ENCODE measurements at places on chromosomes 13 and 19.
A peak's percentile ranks its signal among the peaks of the same experiment; 100 is the strongest.

GRCh38 chr13:110989331-110989730 is 74.5 kb upstream of the ANKRD10 start:
- DNase-seq: no peak

DNA sequence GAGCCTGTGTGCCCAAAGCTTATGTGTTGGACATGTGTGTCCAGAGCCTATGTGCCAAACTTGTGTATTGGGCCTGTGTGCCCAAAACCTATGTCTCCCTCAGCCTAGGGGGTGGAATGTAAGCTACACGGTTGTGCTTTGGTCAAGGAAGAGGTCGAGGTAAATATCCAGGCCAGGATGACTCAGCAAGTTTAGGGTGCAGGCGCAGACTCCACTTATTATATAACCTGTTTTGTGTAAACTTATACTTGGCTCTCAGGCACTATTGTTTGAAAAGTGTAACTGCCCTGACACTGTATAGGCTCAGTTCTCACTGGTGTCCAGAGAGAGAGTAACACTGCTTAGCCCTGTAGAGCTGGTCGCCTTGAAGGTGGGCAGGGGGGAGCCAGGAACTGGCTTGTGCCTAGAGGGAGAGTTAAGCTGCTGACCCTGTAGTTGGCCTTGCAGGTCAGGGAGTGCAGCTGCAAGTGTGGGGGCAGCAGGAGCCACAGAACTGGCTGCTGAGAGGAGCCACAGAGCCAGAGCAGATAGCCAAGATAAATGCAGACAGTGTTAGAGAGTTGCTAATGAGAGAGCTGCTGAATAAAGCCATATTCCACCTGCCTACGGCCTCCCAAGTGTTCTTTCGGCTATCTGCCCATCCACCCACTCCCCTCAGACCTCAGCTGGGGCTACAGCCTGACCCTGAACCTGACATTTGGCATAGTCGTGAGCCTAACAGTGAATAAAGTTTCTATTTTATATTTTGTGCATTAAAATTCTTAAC is 517.2 kb upstream of the SLITRK1 start:
- DNase-seq: no peak

GRCh38 chr13:33394294-33394932 is 108.9 kb upstream of the STARD13 start:
- no peak for DNase-seq

GRCh38 chr19:4067396-4068046 is 822 bp upstream of the ZBTB7A start:
- no peak for DNase-seq

DNA sequence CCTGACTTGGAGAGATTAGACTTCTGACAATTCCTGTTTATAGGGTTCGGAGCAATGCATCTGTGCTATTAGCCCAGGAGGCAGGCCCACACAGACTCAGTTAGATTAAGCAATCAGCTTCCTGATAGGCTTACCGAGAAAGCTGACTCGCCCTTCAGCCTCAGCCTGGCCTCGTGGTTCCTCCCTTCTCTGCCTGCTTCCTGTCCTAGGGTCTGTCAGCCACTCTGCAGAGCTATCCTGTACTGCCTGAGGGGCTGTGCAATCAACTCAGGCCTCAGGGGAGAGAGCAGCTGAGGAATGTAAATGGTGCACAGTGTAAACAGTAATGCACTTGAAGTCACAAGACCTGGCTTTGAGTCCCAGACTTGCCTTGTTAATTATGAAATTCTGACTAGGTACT is 30.7 kb downstream of the HTR2A start:
- DNase-seq: no peak

DNA sequence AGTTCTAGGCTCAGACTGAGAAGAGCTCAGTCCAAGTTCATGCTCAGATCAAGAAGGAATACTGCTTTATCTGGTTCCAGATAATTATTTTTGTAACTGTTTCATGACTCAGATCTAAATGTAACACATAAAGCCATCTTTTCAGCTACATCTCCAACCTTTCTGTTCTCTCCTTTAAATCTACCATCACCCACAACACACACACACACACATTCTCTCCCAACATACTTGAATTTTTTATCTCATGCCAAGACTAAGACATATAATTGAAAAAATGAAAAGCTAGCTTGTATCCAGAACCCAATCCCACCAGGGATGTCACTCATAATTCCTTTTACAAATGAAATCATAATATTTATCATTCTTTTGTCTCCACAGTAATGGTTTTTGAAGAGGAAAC is 7.6 kb downstream of the KATNAL1 start:
- DNase-seq: no peak

- no peak for DNase-seq
These were observed 6.5 kb downstream of the ZNF426 start for GRCh38 chr19:9531933-9532332.

DNA sequence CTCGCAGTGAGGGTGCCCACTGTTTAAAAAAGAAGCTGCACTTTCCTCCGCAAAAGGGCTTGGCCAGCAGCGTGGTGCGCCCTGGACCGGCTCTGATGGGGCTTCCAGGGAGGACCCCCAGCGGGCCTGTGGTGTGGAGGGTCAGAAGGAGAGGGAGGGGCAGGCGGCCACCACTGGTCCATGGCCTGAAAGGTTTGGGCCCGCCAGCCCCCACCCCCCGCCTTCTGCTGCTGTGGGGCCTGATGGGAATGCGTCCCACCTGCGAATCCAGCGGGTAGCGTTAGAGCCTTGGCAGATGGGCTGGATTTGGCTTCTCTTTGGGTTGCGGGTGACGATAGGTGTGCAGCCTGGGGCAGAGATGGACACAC is 34.7 kb downstream of the TMEM255B start:
- no peak for DNase-seq

- DNase-seq: no peak
These were observed 6.0 kb downstream of the ZNF865 start for GRCh38 chr19:55611300-55611982.

GRCh38 chr13:83272652-83273240 is 609.5 kb downstream of the SLITRK1 start:
- no peak for DNase-seq

DNA sequence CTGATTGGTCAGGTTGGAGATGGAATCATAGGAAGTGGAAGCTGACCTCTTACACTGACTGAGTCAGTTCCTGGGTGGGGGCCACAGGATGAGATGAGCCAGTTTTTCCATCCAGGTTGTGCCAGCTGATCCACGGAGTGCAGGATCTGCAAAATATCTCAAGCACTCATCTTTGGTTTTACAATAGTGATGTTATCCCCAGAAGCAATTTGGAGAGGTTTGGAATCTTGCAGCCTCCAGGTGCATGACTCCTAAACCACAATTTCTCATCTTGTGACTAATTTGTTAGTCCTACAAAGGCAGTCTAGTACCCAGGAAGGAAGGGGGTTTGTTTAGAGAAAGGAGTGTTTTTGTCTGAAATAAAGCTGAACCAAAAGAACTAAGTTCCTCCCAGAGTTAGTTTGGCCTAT is 212.8 kb downstream of the SLITRK6 start:
- DNase-seq: no peak

- DNase-seq: no peak
These were observed 248.0 kb upstream of the TMTC4 start for GRCh38 chr13:100922599-100922998.

- peak; percentile 87 for DNase-seq
These were observed 44.3 kb downstream of the BBC3 start for GRCh38 chr19:47186446-47187334.

GRCh38 chr13:75485286-75486062 is 3.5 kb upstream of the TBC1D4 start:
- DNase-seq: no peak

DNA sequence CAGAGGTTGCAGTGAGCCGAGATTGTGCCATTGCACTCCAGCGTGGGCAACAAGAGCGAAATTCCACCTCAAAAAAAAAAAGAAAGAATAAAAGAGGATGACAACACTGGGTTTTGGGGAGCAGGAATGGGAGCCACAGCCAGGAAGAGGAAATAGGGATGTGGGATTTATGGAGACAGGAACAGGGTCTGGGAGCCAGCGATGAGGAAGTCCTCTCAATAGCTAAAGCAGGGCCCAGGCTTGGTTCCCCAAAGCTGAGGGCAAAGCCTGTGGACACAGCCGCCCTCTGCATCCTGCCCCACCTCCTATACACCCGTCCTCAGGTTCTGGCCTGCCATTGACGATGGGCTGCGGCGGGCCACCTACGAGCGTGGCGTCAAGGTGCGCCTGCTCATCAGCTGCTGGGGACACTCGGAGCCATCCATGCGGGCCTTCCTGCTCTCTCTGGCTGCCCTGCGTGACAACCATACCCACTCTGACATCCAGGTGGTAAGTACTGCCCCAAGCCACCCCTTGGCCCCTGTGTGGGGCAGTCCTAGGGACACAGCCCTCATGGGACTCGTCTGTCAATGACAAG is 13.6 kb downstream of the HIPK4 start:
- DNase-seq: no peak

DNA sequence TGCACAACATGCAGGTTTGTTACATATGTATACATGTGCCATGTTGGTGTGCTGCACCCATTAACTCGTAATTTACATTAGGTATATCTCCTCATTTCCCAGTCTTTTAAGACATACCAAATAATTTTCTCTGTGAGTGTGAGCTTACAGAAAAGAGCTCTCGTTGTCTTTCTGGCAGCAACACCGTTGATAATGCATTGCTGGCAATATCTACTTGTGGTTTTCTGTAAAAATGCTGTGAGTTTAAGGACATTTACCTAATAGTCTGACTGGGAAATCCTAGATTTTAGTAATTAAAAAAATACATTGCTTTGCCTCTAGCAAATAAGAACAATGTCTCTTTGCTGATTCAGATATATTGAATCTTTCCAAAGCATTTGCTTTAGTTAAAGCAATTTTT is 8.4 kb downstream of the IGFL3 start:
- no peak for DNase-seq

- DNase-seq: no peak
These were observed 59.4 kb downstream of the XPO4 start for GRCh38 chr13:20843166-20843565.

DNA sequence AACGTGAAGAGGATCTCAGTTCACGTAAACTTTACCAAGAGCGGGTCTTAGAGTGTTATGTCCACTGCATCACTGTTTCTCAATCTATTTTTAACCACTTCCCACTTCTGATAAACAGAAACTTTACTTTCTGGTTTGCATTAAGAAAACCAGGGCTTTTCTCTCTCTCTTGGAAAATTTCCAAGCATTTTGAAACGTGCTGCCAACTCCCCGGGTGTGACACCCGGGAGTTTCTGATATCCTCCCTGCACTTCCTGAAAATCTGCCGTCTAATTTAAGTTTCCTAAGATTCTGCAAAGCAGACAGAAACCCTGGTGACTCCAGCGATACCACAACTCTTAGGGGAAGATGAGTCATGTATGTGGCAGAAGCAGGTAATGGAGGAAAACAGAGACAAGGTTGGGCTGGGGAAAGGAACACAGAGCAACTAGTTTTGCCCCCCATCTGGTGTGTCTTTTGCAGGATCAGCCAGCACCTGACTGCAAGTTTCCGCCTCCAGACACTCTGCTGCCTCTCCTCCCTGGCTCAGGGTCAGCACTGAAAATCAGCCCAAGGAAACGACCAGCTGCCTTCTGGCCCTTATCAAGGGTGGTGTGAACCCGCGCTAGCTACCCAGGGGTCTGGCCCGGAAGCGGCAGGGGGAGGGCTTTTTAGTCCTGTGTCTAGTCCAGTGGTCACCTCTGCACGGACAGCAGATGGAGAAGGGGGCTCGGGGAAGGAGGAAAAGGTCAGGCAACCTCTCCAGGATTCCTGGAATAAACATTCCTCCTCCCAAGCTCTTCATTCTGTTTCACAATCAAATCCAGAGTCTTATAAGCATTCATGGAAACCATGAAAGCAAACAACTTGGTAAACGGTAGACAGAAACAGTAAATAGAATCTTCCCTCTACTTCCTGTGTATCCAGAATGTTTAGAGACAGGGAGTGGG is 11.3 kb upstream of the FFAR2 start:
- DNase-seq: no peak

- no peak for DNase-seq
These were observed 10.3 kb downstream of the CBARP start for GRCh38 chr19:1227304-1228054.

DNA sequence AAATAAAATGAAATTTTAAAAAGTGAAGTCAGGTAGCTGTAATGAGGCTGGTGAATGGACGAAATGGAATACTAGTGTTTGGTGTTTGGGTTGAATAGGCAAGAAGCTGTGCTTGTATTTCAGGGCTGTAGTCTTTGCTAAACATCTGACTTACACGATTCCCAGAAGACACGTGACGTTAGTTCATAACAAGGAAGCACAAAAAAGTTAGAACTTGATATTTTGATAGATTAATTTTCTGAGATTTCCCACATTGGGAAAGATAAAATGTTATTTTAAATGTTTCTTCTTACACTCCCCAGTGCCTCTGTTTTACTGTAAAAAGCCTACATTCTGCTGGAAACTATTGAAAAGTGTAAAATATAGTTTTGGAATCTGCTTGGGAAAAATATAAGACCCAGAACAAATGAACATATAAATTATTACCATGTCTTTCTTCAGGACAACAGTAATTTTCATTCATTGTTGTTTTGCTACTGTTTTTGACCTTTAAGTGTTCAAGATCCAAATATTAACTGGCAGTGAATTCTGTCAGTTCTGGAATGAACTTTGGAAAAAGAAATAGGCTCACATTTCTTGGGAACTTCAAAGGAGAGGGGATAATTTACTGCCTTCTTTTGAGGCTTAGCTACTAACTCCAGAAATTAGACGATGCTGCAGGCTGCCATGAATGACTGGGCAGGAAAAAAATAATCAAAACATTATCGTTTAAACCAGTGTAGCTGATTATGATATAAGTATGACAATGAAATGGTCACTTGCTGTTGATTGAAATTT is 241.3 kb downstream of the SLITRK6 start:
- DNase-seq: no peak

GRCh38 chr13:113367771-113368170 is 3.8 kb upstream of the GRTP1 start:
- no peak for DNase-seq

GRCh38 chr13:87903553-87903952 is 232.4 kb downstream of the SLITRK5 start:
- no peak for DNase-seq

GRCh38 chr13:25847635-25848626 is 203.9 kb downstream of the SHISA2 start:
- no peak for DNase-seq

DNA sequence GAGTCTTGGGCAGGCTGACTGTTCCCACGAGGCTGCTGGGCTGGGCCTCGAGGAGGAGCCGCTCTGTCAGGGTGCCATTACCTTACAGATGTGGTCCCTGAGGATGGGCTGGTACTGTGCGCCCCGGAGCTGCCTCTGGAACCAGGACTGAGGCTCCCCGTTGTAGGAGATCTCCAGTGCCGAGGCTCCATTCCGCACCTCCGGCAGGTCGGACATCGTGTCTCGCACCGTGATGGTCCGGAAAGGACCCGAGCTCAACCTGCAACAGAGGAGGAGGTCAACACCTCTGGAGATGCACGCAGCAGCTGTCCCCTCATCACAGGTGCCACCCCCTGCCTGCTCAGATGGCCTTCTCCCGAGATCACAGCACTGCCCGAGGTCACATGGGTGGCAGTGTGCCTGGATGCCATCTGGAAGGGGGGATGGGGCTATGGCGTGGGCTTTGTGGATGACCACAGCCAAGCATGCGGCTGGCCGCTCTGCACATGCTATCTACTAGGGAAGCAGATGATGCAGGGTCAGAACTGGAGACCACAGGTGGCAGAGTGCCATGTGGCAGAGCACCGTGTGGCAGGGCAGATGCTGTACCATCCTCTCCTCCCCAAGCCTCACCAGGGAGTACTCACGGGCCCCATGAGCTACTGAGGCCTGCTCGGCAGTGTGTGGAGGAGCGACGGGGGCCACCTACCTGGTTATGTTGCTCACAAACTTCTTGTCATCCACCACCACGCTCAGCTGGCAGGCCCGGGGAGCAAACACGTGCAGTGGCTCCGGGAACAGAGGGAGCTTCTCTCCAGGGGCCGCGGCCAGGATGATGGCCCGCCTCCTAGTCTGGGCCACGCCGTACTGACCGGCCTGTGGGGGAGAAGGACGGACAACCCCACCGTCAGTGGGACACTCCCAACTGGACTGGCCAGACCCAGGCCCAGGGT is 18.3 kb upstream of the EIF3G start:
- DNase-seq: no peak

All from stimulated activated CD4-positive, alpha-beta T cell treated with anti-CD3 and anti-CD28 coated beads, TNF-alpha, amount 100 ng/mL, for 48 hours (primary cell).